ENCODE measurements at places on chromosomes 1 and 21.

DNA sequence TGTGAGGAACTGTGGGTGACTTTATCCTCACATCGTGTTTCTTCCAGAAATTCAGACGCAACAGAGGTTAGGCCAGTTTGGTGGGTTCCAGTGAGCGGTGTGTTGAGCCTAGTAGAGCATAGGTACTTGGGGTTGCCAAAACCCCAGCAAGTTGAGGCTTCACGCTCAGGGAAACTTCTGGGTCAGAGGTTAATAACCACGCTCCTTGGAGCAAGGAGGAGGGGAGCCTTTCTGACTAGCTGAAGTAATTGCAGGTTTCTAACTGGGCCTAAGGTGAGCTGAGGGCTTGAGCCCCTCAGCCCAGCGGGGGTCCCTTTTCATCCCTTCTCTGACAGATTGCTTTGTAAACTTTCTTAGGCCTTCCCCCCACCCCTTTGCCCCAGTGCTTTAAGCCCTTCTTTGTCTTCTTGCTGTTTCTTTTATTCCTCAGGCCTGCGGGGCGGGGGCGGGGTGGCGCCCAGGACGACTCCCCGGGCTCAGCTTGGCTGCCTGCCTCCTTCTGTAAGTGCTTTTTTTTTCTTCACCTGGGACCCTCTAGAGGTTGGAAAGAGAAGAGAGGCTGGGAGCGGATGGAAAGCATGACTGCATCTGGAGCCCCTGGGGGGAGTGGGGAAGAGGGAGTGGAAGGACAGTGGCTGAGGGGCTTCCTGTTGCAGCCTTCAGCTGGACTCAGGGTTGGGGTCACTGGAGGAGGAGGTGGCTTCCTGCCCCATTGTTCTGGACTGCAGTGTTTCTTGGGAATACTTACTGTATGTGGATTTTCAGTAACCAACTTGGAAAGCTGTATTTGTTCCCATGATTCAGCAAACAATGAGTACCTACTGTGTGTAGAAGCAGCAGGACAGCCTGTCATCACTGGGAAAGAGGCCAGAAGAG is 1.3 kb upstream of the ZNF436 start:
- no peak for DNase-seq

DNA sequence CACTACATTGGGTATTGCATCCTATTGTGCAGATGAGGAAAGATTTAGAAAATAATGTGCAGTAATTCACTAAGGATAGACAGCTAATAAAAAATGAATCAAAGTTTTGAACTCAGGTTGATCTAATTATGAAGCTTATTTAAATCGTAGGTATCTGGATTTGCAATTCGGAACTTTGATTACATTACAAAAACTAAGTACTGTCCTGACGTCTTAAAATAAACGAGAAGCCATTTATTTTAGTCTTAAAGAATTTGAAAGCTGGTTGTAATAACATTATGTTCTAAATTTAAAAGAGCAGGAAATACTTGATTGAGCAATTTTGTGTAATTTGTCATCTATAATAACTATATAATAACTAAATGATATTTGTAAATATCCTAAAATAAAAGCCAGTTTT is 235.9 kb downstream of the TPR start:
- DNase-seq: no peak

DNA sequence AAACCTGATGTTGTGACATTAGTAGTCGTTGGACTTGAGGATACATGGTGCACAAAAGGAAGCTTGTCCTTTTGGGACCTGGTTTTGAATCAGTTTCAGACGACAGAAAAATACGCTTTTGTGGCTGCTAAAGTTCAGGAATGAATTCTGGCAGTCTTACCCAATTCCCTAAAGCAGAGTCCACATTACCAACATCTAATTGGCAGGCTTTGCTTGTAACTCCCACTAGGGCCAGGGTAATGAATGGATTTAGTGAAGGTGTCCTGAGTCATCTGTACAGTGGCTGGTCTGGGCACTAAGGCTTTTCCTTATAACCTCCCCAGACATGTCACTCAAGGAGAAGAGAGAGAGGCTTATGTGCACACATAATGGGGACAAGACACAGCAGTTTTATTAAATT is 66.2 kb upstream of the RNPC3 start:
- no peak for DNase-seq

GRCh38 chr1:245463392-245464165 is 308.8 kb downstream of the KIF26B start:
- DNase-seq: no peak

GRCh38 chr1:6930732-6931300 is 145.6 kb downstream of the CAMTA1 start:
- DNase-seq: no peak

GRCh38 chr1:234520908-234521817 is 42.2 kb upstream of the TARBP1 start:
- no peak for DNase-seq

GRCh38 chr1:66954208-66954607 is 29.4 kb downstream of the MIER1 start:
- DNase-seq: no peak

DNA sequence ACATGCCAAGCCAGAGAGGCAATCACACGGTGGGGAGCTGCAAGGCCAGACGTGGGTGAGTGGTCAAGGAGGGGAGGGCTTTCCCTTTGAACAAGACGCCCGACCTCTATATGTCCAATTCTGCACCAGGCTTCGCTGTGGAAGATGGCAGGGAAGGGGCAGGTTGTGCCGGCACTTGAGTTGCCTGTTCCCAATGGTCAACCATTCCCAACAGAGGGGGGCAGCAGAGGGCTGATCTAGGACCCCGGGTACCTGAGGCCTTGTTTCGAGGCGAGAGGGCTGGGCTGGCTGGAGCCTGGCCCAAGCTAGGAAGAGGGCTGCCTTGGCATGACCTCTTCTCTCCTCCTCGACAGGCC is 64.9 kb downstream of the TMEM53 start:
- DNase-seq: no peak

GRCh38 chr1:108704496-108704895 is 8.2 kb upstream of the FNDC7 start:
- no peak for DNase-seq

DNA sequence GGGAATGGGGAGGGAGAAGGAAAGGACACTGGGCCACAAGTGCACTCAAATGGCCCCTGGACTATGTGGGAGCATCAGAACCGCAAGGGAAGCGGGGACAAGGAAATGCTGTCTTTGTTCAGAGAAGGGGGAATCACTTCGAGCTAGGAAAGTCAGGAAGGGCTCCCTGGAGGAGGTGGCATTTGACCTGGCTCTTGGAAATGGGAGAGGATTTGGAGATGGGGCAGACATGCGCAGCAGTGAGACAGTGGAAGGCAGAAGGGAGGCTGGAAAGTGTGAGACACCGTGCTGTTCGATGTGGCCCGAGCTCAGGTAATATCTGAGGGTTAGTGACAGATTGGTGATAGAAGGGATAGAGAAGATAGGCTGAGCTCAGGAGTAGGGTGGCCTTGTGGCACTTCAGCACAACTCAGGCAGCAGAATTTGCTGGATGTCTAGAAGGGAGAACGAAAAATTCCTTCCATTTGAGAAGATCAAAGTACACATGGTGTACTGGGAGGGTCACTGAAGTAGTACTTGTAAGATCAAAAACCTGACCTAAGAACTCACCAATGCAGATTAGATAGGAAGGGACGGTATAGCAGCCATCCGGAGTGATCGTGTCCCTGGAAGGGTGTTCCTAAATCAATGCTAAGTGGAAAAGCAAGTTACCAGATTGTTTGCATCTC is 25.4 kb downstream of the SLC1A7 start:
- DNase-seq: no peak

Data from stimulated activated CD8-positive, alpha-beta memory T cell treated with anti-CD3 and anti-CD28 coated beads, Interleukin-4, amount 100 ng/mL, for 1 hour (primary cell).